ENCODE measurements at places on chromosomes 2 and 18. TPM values are rescaled to one million over a fixed set of nuclear protein-coding genes. Genes with fewer than 3 reads are reported as not detected.

Gene INHBB
- 0.21 TPM for total RNA-seq

Gene RASGRP3
- total RNA-seq = 2.4 TPM

Gene MBOAT2
- total RNA-seq = 139 TPM

Gene ZNF396
- total RNA-seq = 0.72 TPM

Gene C2orf15
- total RNA-seq = not detected

Gene NPHP1
- 3.4 TPM for total RNA-seq

Gene CDH19
- total RNA-seq = under 0.01 TPM

Gene GPR39
- total RNA-seq = 7.2 TPM

Gene B4GALT6
- 3.2 TPM for total RNA-seq

Gene DCC
- total RNA-seq = under 0.01 TPM

Gene TFCP2L1
- total RNA-seq = 18.5 TPM

Gene FBXO15
- total RNA-seq = not detected

Gene ALPI
- total RNA-seq = not detected

Gene CENPA
- not detected for total RNA-seq

Gene EIF2AK3
- 25.8 TPM for total RNA-seq

Gene GPR75
- 0.96 TPM for total RNA-seq

Gene RGPD3
- total RNA-seq = 0.21 TPM

Gene CCL20
- 158 TPM for total RNA-seq

Gene SERPINB11
- total RNA-seq = not detected

Gene CYRIA
- 4.3 TPM for total RNA-seq

Gene IL18RAP
- 0.48 TPM for total RNA-seq

Gene DUSP19
- 0.24 TPM for total RNA-seq

Gene CTDSP1
- 40.3 TPM for total RNA-seq

Gene ZBTB7C
- under 0.01 TPM for total RNA-seq

Gene TMEM87B
- 32.0 TPM for total RNA-seq

Gene L3MBTL4
- 1.9 TPM for total RNA-seq

Gene CIDEA
- total RNA-seq = 4.3 TPM

Gene COL4A3
- under 0.01 TPM for total RNA-seq

Gene OTOS
- total RNA-seq = not detected

Gene QPCT
- 21.2 TPM for total RNA-seq

Gene IL1R1
- total RNA-seq = 4.8 TPM

Gene WIPF1
- total RNA-seq = 1.4 TPM

Gene LYG2
- not detected for total RNA-seq

Gene NPPC
- total RNA-seq = not detected

Gene PROM2
- 37.1 TPM for total RNA-seq

Gene TMEFF2
- total RNA-seq = under 0.01 TPM

Gene ODC1
- total RNA-seq = 269 TPM

Gene PSMD1
- total RNA-seq = 68.7 TPM

Gene TNFAIP6
- 6.0 TPM for total RNA-seq

Gene DGKD
- 5.8 TPM for total RNA-seq

Gene RGPD4
- total RNA-seq = not detected

Gene CRYBA2
- total RNA-seq = not detected

Gene PER2
- 1.7 TPM for total RNA-seq
